Suppressor macrophage (primary cell): ENCODE measurements at places on chromosomes 11 and 22.

- DNase-seq, result no peak
Measured at GRCh38 chr22:41753984-41754383, 46.5 kb upstream of the CCDC134 start.

DNA sequence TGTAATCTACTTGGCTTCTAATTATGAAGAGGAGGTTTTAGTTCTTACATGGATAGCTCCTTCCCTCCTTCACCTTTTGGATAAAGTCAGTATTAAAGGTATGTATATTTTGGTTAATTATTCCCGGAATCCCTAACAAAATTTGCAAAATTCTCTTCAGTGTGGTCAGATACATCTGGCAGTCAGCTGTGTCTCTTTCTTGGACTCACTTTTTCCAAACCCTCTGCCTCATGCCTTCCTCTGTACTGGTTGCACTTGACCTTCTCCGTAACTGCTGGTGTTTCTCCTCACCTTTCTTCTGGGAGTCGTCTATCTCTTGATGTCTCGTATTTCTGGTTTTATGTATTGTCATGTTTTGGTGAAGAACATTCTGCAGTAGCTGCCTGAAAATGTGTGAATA, 62.5 kb downstream of the PPP6R3 start:
- no peak for DNase-seq

DNA sequence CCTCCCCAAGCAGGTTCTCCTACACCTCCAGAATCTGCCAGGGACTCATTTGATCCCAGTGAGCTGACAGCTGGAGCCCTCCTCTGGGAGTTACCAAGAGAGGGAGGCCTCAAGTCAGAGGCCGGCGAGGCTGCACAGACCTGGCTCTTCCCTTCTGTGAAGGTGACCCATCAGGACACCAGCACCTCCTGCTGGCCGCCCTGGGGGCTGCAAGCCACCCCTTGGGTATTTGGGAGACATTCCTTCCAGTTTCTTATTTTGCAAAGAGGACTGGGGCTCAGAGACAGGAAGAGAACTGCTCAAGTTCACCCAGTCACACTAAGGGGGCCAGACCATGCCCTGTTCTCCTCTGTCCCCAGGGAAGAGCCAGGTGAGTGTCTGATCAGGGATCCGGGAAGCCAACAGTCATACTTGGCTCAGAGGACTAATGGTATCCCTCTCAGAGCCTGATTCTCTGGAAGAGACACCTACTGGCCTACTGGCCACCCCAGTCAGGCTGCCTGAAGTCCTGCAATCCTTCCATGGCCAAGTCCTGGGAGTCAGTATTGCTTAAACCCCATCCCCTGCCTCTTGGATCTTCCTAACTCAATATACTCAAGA, 40.5 kb upstream of the RIC3 start:
- DNase-seq, result peak; percentile 73

GRCh38 chr11:56474729-56475235, 1.6 kb upstream of the OR5M3 start:
- no peak for DNase-seq

DNA sequence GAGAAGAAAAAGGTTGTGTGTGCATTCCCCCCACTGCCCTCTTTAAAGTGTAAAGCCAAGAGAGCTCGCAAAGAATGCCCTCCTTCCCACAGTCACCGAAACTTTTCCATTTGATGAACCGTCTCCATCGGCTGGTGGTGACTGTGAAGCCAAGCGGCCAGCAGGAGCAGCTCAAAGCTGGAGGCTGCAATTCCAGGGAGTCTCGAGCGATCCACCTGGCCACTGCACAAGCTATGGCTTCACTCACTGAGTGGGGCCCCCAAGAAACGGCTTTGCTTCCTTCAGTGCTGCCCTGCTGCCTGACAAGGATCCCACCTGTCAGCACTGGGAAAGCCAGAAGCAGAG, 117.7 kb downstream of the ABTB2 start:
- DNase-seq, result no peak

DNA sequence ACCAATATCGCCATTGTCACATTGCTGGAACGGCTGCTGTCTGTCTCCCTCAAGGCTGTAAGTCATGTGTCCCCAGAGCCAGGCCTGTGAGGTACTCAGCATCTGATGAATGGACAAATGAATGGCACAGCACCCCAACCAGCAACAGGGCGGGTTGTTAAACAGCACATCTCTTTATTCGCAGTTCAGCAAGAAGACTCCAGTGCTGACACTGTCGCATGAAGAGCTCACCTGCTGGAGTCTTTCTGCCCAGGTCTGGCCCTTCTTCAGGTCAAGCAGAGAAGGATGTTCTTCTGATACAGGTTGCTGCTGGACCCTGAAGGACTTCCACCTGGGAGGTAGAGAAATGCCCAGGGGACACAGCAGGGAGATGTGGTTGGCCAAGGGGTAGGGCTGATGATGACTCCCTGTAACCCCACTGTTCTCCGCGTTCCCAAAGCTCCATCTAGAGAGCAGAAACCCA, 4.8 kb downstream of the SPATA19 start:
- no peak for DNase-seq

- DNase-seq, result no peak
Measured at GRCh38 chr11:1739576-1739975, 10.8 kb downstream of the IFITM10 start.
